ENCODE measurements at places on chromosomes 3 and 15.

GRCh38 chr3:182382112-182382857 is 411.0 kb upstream of the ATP11B start:
- DNase-seq = no peak

GRCh38 chr3:108124337-108125152 is 33.7 kb upstream of the CD47 start:
- peak; percentile 89 for DNase-seq

- no peak for DNase-seq
Observed at GRCh38 chr15:69843900-69844304, 253.8 kb downstream of the TLE3 start.

DNA sequence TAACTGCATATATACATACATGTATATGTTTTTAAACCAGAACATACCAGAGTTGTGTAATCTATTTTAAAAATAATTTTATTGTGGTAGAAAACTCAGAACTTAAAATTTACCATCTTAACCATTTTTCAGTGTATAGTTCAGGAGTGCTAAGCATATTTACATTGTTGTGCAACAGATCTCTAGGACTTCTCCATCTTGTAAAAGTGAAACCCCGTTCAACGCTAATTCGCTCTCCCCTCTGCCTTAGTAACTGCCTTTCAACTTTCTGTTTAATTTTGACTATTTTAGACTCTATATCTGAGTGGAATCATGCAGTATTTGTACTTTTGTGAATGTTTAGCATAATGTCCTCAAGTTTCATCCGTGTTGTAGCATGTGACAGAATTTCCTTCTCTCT is 51.8 kb upstream of the SSR3 start:
- no peak for DNase-seq

GRCh38 chr3:24502690-24503089 is 8.0 kb upstream of the THRB start:
- DNase-seq = peak; percentile 88

- no peak for DNase-seq
Observed at GRCh38 chr3:170746175-170746942, 123.6 kb downstream of the RPL22L1 start.

DNA sequence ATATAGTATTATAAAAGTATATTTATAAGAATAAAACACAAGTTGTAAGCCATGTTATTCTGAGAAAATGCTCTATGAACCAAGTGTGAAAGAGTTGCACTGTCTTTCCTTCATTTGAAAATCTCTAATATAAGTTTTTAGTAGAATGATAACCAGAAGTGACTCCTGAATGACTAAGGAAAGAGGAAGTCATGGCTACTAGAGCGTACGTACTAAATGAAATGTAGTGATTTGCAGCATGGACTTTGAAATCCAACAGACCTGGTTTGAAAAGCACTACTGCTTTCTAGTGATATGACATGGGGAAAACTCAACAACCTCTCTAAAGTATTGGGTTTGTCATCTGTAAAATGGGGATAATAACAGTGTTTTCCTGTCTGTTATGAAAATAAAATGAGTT is 10.3 kb upstream of the DNAJC13 start:
- peak; percentile 18 for DNase-seq

- DNase-seq = no peak
Observed at GRCh38 chr15:39078026-39078425, 502.9 kb upstream of the THBS1 start.

DNA sequence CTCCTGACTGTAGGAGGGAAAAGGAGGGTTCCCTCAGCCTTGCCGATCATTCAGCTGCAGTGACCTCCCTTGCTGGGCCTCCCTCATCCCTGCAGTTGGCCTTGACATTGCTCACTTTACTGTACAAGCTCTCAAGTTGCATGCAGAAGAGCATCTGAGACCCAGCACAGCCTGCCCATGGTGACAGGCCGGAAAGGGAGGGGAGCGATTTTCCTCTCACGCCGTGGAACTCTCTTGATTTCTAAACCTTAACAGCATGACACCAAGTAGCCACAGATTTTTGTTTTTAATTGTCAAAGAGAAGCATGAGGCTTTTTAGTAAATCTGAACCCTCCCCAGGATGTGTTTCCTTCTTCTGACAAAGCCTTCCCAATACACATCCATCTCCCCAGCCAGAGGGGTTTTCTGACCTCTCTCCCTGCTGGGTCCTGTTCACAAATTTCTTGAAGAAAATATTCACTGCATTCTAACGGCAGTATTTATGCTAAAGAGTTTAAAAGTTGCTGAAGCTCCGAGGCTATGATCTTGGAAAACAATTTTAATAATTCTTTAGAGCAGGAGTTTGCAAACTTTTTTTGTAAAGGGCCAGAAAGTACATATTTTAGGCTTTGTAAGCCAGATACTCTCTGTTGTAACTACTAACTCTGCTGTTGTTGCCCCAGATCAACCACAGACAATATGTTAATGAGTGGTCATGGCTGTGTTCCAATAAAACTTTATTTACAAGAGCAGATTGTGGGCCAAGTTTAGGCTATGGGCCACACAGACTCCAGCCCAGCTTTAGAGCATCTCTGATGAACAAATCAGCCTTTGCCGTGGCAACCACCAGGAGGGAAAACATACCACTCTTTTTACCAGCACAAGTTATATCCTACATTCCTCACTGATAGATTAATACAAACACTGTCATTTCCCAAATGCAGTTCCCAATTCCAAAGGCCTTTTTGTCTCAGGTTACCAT is 34.8 kb downstream of the LMCD1 start:
- no peak for DNase-seq

DNA sequence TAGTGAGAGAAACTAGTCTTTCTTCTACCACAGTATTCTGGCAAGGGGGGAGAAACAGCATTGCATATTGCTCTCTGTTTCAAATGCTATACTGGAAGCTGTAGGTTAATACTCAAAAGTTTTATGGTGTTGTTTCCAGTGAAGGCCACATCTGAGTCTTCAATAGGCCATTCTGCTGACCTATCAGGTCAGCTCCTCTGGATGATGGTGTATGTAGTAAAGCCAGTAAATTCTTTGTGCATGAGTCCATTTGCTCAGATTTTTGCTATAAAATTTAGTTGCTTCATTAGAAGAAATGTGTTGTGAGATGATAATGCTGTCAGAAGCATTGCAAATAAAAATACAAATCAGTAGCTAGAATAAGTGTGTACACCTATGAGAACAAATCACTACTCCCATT is 64.9 kb upstream of the RBMS3 start:
- DNase-seq = no peak

DNA sequence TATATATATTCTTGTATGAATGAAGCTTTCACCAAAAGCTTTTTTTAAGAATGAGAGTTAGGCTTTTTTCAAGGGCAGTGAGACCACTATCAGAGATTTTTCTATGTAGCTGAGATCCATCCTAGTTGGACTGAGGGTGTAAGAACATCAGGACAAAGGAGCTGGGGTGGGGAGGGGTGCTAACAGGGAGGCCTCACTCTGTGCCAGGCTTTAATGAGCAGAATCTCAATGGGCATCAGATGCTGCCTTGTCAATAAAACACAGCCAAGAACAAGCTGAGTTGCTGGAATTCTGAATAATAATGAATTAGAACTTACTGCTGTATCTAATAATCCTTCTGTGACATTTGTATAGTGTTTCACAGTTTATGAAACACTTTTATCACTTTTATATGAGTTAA is 41.4 kb upstream of the USP3 start:
- DNase-seq = no peak

DNA sequence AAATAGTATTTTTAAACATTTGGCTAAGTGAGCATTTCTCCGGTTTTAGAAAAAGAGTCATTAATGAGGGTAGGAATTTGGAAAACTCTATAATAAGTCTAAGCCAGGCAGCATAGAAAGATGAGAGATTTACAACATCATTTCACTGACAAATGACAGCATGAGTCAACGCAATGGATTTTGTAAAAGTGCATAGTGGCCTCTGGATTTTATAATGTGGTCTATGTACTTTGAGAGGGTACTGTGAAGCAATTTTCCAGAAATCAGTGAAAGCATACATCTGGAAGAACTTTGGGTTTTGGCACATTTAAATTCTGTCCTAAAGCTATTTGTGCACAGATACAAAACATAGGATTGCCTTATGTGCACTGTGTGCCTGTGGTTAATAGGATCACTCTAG is 130.8 kb upstream of the CCNL1 start:
- no peak for DNase-seq
